ENCODE measurements at places on chromosomes 6 and 20.

DNA sequence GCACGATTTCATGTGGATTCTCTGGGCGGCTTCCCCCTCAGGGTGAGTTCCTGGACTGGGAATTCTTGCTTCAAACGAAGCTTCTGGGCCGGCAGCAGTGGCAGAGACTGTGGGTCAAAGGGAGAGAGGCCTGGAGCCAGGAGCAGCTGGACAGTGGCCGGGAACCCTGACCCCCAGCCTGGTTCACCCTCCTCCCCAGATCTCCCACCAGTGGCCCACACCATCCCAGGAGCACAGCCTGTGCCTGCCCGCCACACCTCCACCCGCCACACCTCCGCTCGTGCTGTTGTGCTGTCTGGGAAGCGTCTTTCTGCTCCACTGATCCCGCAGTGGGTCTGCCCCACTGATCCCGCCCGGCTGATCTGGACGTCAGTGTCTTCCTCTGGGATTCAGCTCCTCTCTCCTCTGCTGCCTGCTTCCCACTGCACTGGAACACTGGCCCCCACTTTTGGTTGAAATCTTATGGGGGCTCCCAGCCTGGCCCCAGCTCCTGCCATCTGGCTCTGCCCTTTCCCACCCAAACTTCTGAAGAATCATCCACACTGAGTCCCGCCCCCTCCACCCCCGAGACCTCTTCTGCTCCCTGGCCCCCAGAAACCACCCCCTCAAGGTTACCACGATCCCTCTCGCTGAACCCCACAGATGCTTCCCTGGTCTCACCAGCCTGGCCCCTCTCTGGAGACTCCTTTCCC, 9.8 kb downstream of the ZBP1 start:
- no peak for DNase-seq

DNA sequence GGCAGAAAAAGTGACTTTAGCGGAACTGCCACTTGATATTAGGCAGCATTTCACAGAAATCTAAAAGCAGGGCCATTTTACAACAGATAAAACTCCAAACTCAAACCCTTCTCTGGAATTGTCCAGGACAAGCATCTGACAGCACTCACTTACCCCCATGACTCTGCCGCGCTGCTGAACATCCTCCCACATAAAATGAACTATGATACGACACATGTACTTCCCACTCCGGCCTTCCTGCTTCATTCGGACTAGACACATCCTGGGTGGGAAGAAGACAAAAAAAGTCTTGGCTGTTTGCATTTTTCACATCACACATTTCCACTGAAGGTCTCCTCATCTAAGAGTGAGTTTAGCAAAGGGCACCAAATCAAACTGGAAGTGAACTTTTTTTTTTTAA, 54.8 kb upstream of the FAM83C start:
- DNase-seq = no peak

DNA sequence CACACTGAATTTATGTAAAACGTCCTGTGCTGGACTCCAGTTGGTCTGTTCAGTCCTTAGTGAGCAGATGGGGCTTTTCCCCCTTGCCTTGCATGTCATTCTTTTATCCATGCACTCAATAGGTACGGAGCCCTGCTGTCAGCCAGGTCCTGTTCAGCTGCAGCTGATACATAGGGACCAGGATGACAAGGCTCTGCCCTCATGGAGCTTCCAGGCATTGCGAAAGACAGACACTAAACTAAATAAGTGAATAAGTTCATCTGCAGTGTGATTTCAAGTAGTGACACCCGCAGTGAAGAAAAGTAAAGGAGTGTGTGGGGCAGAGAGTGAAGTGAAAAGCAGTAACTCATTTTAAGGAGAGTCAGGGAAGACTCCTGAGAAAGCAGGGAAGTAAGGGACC, 324.2 kb downstream of the NRN1 start:
- no peak for DNase-seq

GRCh38 chr6:154852687-154853086, 119.5 kb downstream of the SCAF8 start:
- DNase-seq = no peak

- no peak for DNase-seq
These were observed 9.6 kb upstream of the APCDD1L start for GRCh38 chr20:58524814-58525213.

- DNase-seq = no peak
These were observed 1.2 kb downstream of the DCBLD1 start for GRCh38 chr6:117483645-117484016.

- DNase-seq = no peak
These were observed 8.7 kb upstream of the SDHAF4 start for GRCh38 chr6:70557998-70558397.

DNA sequence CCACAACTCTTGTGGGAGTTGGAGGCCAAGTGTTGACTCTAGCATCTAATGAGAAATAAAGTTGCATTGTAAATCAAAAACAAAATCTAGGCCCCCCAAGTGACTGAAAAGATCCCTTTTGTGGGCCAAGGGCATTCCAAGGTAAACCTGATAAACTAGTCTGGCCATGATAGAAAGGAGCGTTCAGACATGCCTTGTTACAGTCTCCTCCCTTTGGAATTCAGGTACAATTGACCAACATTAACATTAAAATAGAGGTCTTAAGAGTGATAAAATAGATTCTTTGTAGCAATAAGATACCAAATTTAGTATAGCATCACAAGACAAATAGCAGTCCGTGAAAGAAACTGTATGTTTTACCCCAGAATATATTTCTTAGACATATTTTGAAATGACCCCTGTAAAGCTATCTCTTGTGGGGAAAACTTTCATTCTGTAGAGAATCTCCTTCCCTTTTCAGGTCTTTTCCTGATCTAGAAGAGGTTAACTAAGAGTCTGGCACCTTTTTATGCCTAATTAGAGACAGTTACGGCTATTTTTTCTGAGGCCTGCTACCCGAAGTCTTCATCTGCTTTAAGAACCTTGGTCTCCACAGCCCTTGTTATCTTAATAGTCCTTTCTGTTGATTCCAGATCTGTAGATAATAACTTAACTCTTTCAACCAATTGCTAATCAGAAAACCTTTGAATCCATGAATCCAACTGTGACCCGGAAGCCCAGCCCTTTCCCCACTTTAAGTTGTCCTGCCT, 495.4 kb upstream of the MMS22L start:
- no peak for DNase-seq

DNA sequence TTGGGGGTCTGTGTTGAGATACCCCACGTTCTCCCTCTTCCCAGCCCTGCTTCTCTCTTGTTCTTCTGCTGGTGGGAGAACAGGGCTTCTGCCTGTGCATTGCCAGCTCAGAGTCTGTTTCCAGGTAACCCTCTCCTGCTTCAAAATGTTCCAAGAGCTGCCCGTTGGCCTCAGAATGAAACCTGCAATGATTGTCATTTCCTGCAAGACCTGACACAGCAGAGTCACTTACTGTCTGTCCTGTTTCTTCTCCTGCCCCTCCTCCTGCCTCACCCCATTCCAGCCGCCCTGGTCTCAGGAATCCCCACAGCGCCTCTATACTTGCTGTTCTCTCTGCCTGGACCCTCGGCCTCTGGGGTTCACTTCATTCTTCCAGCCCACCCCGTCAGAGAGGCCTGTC, 81.4 kb upstream of the ARID1B start:
- DNase-seq = no peak

DNA sequence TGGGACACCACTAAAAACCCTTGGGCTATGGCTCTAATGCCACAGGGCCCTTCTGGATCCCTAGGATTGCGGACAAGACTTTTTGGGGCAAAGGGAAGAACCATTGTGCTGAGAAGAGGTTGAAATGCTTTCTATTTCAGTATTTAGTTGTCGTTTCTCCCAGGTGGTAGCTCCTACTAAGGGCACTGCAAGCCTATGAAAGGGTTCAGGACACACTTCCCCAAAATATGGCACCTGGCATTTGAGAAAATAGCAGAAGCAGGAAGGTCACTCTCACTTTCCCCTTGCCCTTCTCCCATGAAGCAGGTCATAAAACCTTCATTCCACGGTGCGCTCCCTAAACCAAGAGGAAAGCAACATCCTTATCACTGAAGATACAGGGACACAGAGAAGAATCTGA, 125.4 kb upstream of the GPR6 start:
- no peak for DNase-seq

DNA sequence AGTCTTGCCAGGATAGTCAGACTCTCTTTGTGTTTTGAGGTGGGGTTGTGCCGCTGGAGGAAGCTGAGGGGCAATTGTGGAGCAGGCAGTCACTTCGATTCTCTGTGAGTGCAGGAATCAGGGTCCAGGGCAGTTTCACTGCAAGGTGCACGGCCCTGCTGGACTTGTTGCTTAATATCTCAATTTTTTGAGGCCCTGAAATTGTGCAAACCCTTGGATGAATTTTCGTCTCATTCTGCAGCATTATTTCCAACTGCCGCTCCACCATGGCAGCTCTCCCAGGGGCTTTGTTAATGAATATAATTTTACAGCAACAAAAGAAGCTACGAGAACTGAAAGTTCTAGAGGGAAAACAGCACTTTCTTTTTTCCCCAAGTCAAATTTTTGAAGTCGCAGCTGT, 531.9 kb downstream of the QKI start:
- no peak for DNase-seq

DNA sequence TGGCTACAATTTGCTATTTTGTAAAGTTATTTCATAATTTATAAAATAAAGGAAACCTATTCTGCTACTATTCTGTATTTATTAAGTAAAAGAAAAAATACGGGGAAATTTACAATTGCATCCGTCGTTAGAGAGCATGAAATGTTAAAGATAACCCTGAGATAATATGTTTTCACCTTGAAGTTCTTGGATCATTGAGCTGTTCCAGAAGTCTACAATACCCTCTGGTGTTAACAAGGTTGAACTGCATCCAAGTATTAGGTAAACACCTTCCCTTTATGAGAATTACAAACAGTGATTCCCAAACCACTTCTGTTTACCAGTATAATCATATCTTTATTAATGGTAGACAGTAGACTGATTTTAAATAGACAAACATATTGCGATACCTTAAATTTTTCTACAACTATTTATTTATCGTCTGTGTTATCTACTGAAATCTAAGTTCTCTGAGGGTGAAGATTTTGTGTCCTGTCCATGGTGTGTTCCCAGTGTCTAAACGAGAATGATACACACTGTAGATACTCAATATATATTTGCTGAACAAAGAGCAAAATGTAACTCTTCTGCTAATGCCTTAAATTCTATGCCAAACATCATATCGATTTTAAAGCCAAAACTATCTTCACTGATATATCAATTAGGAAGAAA, 28.2 kb downstream of the TBC1D32 start:
- DNase-seq = peak; percentile 34

DNA sequence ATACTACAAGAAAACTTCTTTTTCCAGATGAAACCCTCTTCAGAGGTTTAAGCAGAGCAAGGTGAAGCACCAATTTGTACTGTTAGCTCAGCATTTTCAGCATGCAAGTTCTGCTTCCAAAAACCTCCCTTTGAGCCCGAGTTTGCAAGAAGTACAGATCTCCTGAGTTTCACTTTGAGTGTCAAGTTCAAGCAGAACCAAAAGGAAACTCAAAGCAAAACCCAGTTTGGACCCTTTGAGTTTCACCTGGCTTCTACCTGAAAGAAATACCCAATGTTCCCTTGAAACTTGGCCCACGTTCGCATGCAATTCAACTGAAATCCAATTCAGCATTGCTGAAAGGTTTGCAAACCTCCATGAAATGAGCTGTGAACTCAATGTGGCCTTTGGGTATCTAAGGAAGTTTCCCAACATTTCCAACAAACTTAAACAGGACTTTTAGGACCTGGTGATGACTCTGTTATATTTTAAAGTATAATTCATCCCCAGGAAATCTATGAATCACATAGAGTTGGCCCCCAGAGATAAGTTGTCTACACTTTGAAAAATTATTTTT, 62.9 kb upstream of the HBS1L start:
- DNase-seq = peak; percentile 43

- DNase-seq = no peak
These were observed 63.4 kb upstream of the MPC1 start for GRCh38 chr6:166446146-166446545.

- peak; percentile 69 for DNase-seq
These were observed 936 bp downstream of the ZDHHC14 start for GRCh38 chr6:157381631-157382621.

GRCh38 chr6:41901882-41902519, 6.8 kb upstream of the USP49 start:
- DNase-seq = peak; percentile 67

GRCh38 chr20:49612127-49612738, 44.3 kb upstream of the PTGIS start:
- DNase-seq = no peak

- no peak for DNase-seq
These were observed 86.6 kb downstream of the SMOC2 start for GRCh38 chr6:168527451-168528210.

DNA sequence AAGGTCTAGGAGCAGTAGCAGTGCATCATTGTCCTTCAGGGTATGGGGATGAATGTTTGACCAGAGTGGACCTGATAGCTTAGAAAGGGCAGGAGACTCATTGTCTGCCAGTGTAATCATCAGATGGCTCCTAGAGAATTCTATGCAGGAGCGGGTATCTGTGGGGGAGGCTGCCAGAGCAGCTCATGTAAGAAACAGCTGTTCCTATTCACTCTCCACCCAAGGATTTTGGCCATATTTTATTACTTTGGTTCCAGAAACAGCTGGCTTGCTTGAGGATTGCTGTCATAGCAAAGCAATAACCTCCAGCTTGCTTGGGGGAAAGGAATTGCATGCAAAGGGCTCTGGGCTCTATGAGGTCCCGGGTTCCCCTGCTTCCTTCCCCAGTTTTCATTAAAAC, 44.1 kb downstream of the RALY start:
- no peak for DNase-seq

DNA sequence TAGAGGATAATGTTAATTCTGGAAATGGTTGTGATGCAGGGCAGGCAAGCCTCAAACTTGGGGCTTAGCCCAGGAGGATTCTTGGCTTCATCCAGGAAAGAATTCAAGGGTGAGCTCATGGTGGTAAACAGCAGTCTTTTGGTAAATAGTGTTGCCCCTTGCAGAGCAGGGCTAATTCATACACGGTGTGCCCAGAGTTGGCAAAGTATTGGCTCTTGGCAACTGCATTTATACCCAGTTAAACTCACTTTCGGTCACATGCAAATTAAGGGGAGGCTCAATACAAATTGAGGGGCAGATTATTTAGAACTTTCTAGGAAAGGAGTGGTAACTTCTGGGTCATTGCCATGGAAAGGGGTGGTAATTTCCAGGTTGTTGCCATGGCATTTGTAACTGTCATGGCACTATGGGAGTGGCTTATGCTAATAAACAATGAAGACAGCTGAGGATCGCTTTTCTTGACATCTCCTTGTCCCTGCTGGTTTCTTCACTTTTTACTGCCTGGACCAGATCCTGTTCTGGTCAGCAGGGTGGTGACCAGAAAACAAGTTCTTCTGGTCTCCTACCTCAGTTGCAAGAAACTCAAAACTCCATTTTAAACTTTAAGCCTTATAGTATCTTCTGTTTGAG, 3.9 kb upstream of the OTOR start:
- DNase-seq = no peak

- peak; percentile 29 for DNase-seq
These were observed 29.8 kb downstream of the TGM2 start for GRCh38 chr20:38135271-38135650.
